ENCODE measurements at places on chromosomes 6 and 20.

DNA sequence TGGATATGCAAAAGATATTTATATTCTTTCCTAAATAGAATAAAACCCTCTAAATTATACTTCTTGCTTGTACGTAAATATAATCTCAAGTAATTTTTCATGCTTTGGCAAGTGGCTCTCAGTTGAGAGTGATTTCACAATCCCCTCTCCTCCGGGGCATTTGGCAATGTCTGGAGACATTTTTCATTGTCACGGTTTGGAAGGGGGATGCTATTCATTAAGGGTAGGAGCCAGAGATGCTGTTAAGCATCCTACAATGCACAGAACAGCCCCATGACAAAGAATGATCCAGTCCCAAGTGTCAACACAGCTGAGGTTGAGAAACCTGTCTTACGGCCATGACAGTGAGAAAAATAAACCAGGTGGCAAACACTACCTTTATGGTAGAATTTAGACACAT lies 75.7 kb downstream of the AGPAT4 start:
- no peak for DNase-seq

- DNase-seq = no peak
Measured at GRCh38 chr6:36318690-36319435, 17.8 kb downstream of the BNIP5 start.

DNA sequence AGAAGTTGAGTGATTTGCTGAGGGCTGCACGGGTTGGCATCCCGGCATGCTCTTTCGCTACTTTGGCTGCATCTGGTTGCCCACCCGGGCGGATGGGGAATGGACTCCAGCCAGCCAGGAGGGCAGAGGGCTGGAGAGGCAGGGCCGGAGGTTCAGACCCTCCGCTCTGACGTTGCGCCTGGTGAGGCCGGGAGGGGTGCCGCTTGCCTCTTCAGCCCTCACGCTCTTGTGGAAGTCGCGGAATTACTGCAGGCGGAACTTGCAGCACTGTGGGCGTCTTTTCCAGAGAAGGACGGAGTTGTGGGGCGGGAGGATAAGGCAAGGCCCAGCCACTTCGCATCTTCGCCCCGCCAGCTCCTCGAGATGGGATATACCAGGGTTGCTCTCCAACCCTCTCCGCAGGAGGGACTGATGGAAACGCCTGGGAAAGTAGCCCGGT lies 656 bp downstream of the RTEL1 start:
- DNase-seq = no peak

DNA sequence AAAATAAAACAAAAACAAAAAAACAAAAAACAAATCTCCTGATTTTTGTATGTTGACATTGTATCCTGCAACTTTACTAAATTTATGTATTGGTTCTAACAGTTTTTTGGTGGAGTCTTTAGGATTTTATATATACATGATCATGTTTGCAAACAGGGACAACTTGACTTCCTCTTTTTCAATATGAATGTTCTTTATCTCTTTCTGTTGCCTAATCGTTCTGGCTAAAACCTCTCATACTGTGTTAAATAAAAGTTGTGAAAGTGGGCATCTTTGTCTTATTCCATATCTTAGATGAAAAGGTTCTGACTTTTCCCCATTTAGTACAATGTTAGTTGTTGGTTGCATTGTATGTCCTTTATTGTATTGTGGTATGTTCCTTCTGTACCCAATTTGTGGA lies 261.7 kb upstream of the NOX3 start:
- no peak for DNase-seq

GRCh38 chr20:5504061-5504739 lies 187.4 kb upstream of the PROKR2 start:
- no peak for DNase-seq

DNA sequence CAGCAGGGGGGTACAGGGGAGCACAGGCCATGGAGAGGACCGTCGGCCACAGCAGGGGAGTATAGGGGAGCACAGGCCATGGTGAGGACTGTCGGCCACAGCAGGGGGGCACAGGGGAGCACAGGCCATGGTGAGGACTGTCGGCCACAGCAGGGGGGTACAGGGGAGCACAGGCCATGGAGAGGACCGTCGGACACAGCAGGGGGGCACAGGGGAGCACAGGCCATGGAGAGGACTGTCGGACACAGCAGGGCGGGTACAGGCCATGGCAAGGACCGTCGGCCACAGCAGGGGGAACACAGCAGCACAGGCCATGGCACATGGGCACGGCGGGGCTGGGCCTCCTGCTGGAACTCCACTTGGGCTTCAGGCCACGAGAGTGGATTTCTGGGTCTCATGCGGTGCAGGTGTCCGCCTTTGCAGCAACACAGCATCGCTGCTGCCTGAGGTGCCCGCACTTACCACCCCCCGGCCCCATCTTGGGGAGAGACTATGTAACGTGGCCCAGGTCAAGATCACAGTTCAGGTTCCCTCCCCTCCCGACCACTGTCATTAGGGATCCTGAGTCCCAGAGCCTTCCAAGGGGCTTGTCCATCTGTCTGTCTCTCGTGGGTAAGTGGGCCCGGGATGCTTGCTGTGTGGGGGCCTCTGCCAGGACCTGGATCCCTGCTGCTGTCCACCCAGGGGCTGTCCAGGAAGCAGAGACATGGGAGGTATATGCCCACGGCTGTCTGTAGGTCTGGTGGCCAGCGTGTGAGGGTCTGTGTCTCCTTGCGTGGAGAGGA lies 2.5 kb downstream of the NPBWR2 start:
- DNase-seq = no peak

DNA sequence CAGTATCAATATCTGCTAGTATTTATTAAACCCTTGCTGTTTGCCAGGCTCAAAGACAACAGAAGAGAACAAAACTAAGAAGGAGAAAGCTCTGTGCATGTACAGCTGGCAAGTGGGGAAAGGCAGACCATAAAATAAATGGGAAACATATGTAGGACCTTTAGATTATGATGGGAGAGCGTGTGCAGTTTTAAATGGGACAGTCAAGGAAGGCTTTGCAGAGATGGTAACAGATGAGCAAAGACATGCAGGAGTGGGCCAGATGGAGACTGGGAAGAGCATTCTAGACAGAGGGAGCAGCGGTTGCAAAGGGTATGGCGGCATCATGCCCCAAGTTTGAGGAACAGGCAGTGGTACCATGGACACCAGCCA lies 260.0 kb downstream of the NRN1 start:
- no peak for DNase-seq

- no peak for DNase-seq
Measured at GRCh38 chr20:51312480-51312783, 230.1 kb downstream of the NFATC2 start.

DNA sequence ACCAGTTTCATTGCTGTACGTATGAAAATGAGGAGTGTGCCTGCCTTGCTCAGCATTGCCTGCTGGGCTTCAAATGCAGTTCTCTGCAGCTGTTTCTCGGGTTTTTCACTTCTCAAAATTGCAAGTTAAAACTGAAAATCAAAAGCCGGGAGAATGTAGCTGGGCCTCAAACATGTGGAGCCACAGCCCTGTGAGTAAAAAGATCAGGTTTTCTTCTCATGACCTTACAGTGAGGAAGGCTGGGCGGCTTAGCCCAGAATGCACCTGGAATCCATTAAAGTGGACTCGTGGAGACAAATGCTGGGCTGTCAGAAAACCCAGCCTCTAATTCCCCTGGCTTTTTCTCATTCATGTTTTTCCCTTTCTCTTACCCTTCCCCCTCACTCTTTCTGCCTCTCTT lies 34.4 kb downstream of the DSE start:
- no peak for DNase-seq

GRCh38 chr6:166718516-166718915 lies 91.5 kb upstream of the RPS6KA2 start:
- DNase-seq = no peak

DNA sequence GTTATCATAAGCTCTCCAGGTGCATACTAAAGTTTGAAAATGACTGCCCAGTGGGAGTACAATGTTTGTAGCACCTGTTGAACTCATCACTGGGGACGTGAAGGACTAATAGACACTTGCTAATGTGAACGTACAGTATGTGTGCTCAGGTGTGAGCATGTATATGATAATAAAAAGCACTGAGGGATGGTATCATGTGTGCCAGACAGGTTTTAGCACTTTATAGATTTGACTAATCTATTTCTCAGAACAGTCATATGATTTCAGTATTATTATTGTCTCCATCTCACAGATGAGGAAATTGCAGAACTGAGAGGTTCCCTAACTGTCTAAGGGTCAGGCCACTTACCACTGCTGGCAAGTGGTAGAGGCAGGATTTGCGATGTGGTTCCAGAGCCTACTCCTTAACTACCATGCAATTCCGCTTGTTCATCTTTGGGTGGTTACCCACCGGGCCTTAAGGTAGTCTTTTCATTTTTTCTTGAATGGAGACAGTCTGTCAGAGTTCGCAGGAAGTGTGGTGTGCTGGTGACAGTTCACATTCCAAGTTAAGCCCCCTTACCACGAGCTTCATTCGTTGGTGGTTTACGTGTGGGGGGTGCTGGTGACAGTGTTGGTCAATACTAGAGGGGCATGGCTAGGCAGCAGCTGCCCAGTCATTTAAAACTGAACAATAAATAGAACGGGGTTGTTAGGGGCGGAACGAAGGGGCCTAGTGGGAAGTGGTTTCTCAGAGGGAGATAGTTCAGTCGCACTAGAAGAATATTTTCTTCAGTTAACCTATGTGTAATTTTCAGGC lies 46.8 kb downstream of the RREB1 start:
- DNase-seq = no peak

GRCh38 chr6:89944181-89944755 lies 50.0 kb downstream of the GJA10 start:
- no peak for DNase-seq

GRCh38 chr6:135380793-135381192 lies 116.7 kb downstream of the AHI1 start:
- no peak for DNase-seq

GRCh38 chr6:40796260-40797221 lies 209.4 kb upstream of the LRFN2 start:
- no peak for DNase-seq
